ENCODE measurements at places on chromosomes 13 and 19. TPM values are rescaled to one million over a fixed set of nuclear protein-coding genes. Genes with fewer than 3 reads are reported as not detected.

DNA sequence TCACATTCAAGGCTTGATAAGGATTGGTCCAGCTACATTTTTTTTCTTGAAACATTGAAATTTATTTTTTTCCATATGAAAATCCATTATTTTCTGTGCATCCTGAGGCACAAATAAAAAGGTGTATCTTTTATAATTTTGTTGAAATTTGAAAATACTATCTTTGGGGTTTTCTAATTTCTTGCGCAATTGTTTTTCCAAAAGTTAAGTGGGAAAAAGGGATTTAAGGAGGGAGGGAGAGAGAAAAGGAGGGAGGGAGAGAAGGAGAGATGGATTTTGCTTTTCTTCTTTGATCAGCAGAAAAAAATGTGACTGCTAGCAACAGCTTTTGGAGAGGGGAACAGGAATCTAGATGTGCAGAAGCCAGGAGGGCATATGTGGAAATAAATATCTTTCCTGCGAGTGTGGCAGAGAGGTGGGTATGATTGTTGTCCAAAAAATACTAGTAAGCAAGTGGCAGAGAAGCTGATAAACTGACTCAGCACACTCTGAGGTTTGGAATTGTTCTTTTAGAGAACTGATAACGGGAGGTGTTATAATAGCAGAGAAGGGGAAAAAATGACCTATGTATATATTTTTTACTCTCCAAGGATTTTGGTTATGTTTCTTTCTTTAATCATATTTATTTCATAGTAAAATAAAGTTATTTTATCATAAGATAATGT is 61.2 kb upstream of the EDNRB start:
- H3K36me3 ChIP-seq = no peaks in the 10 kb centered on the region
- no peak overlapping the region for H3K27ac ChIP-seq
- H3K4me3 ChIP-seq = no peak overlapping the region
- H3K4me1 ChIP-seq = no peaks in the 10 kb centered on the region
- no peaks in the 10 kb centered on the region for H3K27me3 ChIP-seq

DZIP1 gene
- total RNA-seq = 41.8 TPM

OR10H4 gene
- not detected for total RNA-seq

GRCh38 chr13:92677571-92677970 is 549.0 kb upstream of the GPC6 start:
- no peaks in the 10 kb centered on the region for H3K27me3 ChIP-seq
- no peak overlapping the region for H3K27ac ChIP-seq
- H3K36me3 ChIP-seq = no peaks in the 10 kb centered on the region
- no peak overlapping the region for H3K4me3 ChIP-seq
- DNase-seq = no peak

- peak overlapping the region; percentile 60 for H3K4me3 ChIP-seq
- peaks cover 55% of the 10 kb centered on the region for H3K4me1 ChIP-seq
- peaks cover 48% of the 10 kb centered on the region for H3K36me3 ChIP-seq
- peak overlapping the region; percentile 90 for H3K27ac ChIP-seq
- no peaks in the 10 kb centered on the region for H3K27me3 ChIP-seq
Observed at GRCh38 chr19:54201172-54201701, 579 bp downstream of the RPS9 start.

VSTM1 gene
- not detected for total RNA-seq

GRCh38 chr13:21637296-21637695 is 33.3 kb upstream of the MICU2 start:
- no peak overlapping the region for H3K27ac ChIP-seq
- DNase-seq = no peak
- H3K4me1 ChIP-seq = no peaks in the 10 kb centered on the region
- no peaks in the 10 kb centered on the region for H3K27me3 ChIP-seq
- no peaks in the 10 kb centered on the region for H3K36me3 ChIP-seq

FXYD7 gene
- 3.3 TPM for total RNA-seq

DNA sequence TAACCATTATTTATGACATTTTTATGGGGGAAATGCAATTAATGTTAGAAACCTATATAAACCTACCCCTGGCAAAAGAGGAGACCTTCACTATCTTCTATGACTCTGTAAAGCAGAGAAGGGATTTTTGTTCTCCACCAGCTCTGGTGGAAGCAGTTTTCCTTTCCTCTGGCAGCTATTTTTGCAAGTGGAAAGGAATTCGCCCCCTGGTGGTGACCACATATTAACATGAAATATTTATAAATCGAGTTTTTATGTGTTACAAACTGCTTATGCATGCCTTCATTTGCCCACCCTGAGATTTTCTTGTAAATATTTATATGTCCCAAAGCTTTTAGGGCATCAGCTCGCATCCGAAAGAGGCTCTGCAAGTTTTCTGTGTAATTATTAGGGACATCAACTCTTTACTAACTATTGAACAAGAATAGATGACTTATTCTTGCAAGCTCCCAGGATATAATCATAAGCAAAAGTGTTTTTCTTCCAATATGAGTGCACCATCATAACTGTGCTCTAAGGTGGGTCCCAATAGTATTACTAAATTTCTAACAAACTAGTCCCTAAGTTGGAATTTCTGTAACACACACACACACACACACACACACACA is 62.4 kb downstream of the SERTM1 start:
- H3K4me1 ChIP-seq = no peaks in the 10 kb centered on the region
- no peak overlapping the region for H3K4me3 ChIP-seq
- H3K27ac ChIP-seq = no peak overlapping the region
- H3K27me3 ChIP-seq = no peaks in the 10 kb centered on the region
- no peaks in the 10 kb centered on the region for H3K36me3 ChIP-seq

CBY2 gene
- not detected for total RNA-seq

GGACT gene
- 1.7 TPM for total RNA-seq

- no peak overlapping the region for H3K4me3 ChIP-seq
- no peak overlapping the region for H3K27ac ChIP-seq
- no peak for DNase-seq
- H3K4me1 ChIP-seq = no peaks in the 10 kb centered on the region
- no peaks in the 10 kb centered on the region for H3K27me3 ChIP-seq
Observed at GRCh38 chr13:70544706-70545105, 436.5 kb upstream of the KLHL1 start.

- peak overlapping the region; percentile 75 for H3K27ac ChIP-seq
- H3K4me1 ChIP-seq = peaks cover 51% of the 10 kb centered on the region
- H3K27me3 ChIP-seq = no peaks in the 10 kb centered on the region
- DNase-seq = peak; percentile 82
- peak overlapping the region; percentile 0 for H3K4me3 ChIP-seq
Observed at GRCh38 chr13:74062933-74063332, 71.3 kb downstream of the KLF12 start.

- H3K4me1 ChIP-seq = no peaks in the 10 kb centered on the region
- no peaks in the 10 kb centered on the region for H3K36me3 ChIP-seq
- H3K27me3 ChIP-seq = peaks cover 31% of the 10 kb centered on the region
Observed at GRCh38 chr19:45156011-45156630, 4.7 kb downstream of the NKPD1 start.

ZNF69 gene
- total RNA-seq = 22.7 TPM

DNA sequence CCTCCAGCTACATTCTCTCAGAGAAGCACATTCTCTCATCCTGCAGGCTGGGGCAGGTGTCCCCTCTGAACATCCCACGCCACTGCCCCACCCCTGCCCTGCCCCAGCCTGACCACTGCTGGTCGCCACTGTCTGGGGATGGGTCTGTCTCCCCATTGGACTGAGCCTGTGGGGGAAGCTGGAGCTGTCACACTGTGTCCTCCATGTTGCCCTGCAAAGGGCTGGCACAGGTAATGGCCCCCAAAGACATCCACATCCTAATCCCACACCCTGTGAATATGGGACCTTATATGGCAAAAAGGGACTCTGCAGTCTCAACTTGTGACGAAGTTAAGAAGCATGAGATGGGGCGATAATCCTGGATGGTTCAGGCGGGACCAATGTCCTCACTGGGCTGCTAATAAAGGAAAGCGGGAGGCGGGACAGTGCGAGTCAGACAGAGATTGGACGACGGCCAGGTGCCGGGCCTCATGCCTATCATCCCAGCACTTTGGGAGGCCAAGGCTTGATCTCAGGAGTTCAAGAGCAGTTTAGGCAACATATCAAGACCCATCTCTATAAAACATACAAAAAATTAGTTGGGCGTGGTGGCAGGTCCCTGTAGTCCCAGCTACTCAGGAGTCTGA is 9.1 kb downstream of the AP2S1 start:
- DNase-seq = no peak
- no peaks in the 10 kb centered on the region for H3K27me3 ChIP-seq
- H3K4me3 ChIP-seq = no peak overlapping the region

SHFL gene
- total RNA-seq = 26.2 TPM

DNA sequence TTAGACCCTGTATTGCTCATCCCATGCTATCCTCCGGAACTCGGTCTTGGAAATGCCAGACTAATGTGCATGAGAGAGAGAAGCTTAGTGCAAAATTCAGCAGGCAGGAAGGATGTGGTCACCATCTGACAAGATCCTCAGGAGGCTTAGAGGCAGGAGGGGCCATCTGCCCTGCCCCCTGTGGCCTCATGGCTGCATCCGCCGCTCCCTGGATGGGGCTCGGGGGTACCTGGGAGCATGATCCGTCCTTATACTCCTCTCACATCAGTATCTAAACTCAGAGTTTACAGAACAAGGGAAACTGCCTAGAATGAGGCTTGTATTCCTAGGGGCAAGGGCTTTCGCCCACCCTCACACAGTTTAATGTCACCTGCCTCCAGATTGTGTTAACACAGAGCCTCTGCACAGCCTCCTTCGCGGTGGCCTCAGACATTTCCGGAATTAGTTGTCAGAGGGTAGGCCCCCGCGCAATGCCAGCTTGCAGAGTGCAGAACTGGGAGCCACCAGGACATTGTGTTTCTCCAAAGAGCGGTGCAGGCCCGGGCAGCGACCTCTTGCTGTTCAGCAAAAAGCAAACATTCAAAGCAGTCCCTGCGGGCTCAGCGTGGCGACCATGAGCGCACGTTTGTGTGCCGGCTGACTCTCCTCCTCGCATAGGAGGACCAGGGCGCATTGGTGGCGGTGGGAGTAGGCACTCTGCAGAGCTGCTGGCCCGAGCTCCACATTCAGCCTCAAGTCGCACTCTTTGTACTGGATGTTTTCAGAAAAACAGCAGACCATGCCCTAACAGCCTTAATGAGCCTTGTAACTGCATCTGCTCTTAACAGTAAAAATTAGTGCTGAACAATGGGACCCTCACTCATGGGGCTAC is 39.1 kb downstream of the GPR12 start:
- no peak overlapping the region for H3K27ac ChIP-seq
- no peaks in the 10 kb centered on the region for H3K36me3 ChIP-seq
- no peak overlapping the region for H3K4me3 ChIP-seq
- no peaks in the 10 kb centered on the region for H3K27me3 ChIP-seq

GSX1 gene
- not detected for total RNA-seq

DNA sequence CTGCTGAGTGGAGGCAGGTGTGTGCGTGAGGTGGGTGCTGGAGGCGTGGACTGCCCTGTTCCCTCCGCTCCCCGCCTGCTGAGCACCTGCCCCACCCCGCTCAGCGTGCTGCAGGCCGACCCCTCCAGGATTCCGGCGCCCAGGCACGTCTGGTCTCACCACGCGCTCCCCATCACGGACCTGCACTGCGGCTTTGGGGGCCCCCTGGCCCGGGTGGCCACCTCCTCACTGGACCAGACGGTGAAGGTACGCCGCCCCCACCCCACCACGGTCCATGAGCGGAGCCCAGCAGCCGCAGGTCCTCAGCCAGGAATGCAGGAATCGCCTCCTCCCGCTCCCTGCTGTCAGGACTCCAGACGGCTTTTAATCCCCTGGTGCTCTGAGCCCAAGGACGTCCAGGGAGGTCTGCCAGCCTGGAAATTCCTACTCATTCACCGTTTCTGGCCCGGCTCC is 6.0 kb downstream of the WDR18 start:
- H3K27me3 ChIP-seq = no peaks in the 10 kb centered on the region
- no peak overlapping the region for H3K4me3 ChIP-seq
- H3K4me1 ChIP-seq = peaks cover 4% of the 10 kb centered on the region
- no peak overlapping the region for H3K27ac ChIP-seq

LGALS14 gene
- not detected for total RNA-seq

ARRDC5 gene
- total RNA-seq = 0.27 TPM

GRCh38 chr19:1315470-1316166 is 29.9 kb downstream of the EFNA2 start:
- peaks cover 12% of the 10 kb centered on the region for H3K4me1 ChIP-seq
- H3K27ac ChIP-seq = no peak overlapping the region
- H3K36me3 ChIP-seq = no peaks in the 10 kb centered on the region

GRCh38 chr13:51957377-51958216 is 53.7 kb downstream of the ATP7B start:
- DNase-seq = no peak
- H3K36me3 ChIP-seq = no peaks in the 10 kb centered on the region
- no peak overlapping the region for H3K27ac ChIP-seq
- H3K4me1 ChIP-seq = no peaks in the 10 kb centered on the region
- no peaks in the 10 kb centered on the region for H3K27me3 ChIP-seq

GRCh38 chr19:7672522-7672921 is 3.7 kb downstream of the RETN start:
- DNase-seq = no peak
- peaks cover 58% of the 10 kb centered on the region for H3K27me3 ChIP-seq
- no peak overlapping the region for H3K27ac ChIP-seq
- H3K4me3 ChIP-seq = no peak overlapping the region
- no peaks in the 10 kb centered on the region for H3K36me3 ChIP-seq

GRCh38 chr19:35379992-35380391 is 9.1 kb downstream of the GPR42 start:
- H3K36me3 ChIP-seq = no peaks in the 10 kb centered on the region
- no peak for DNase-seq
- peak overlapping the region; percentile 65 for H3K27ac ChIP-seq
- no peak overlapping the region for H3K4me3 ChIP-seq
- H3K4me1 ChIP-seq = peaks cover 40% of the 10 kb centered on the region

DNA sequence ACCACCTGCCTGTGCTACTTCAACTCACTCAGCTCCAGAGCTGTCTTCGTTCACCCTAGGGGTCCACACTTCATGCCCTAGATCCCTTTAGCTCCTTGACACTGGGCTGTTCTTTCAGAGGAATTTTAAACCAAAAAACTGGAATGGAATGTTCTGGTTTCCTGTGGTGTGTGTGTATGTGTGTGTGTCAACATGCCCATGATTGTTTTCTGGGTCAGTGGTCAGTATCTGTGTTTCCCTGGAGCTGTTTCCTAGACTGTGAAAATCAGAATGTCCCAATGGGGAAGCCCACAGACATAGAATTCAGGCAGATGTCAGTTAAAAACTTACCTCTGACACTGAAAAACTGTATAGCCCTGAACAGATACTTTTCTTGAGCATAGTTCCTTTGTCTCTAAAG is 1.3 kb downstream of the PMIS2 start:
- no peak for DNase-seq
- H3K4me3 ChIP-seq = no peak overlapping the region
- H3K4me1 ChIP-seq = no peaks in the 10 kb centered on the region
- no peak overlapping the region for H3K27ac ChIP-seq

ZFR2 gene
- not detected for total RNA-seq

NLRP4 gene
- total RNA-seq = not detected

SUGP1 gene
- 28.8 TPM for total RNA-seq

DNA sequence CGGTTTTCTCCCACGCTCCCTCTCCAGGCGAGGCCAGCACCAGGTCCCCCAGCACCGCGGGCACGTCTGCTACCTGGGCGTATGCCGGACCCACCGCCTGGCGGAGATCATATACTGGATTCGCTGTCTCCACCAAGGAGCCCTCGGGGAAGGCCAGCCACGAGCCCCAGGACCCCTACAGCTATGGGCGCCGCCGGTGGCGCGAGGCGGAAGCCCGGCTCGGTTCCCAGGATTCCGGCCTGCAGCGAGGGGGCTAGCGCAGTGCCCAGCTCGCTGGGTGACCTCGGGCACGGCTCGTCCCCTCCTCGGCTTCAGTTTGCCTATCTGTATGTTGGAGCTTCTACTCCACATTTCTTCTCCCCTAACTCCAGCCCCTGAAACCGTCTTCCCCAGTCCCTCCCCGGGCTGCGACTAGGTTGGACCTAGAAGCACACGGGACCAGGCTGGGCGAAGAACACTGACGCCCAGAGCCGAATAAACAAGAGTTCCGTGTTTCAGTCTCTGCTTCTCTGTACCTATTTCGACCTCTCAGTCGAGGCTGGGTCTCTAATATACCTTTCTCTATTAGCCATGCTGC is 749 bp upstream of the CPT1C start:
- peak overlapping the region; percentile 34 for H3K4me3 ChIP-seq
- peaks cover 4% of the 10 kb centered on the region for H3K27me3 ChIP-seq
- H3K27ac ChIP-seq = peak overlapping the region; percentile 58
- H3K36me3 ChIP-seq = peaks cover 30% of the 10 kb centered on the region
- peaks cover 24% of the 10 kb centered on the region for H3K4me1 ChIP-seq

All from sigmoid colon (tissue), 7 donors.